ENCODE measurements at places on chromosomes 4 and X.
A peak's percentile ranks its signal among the peaks of the same experiment; 100 is the strongest.

- DNase-seq: no peak
Observed at GRCh38 chr4:13527981-13528820, 16.1 kb downstream of the NKX3-2 start.

DNA sequence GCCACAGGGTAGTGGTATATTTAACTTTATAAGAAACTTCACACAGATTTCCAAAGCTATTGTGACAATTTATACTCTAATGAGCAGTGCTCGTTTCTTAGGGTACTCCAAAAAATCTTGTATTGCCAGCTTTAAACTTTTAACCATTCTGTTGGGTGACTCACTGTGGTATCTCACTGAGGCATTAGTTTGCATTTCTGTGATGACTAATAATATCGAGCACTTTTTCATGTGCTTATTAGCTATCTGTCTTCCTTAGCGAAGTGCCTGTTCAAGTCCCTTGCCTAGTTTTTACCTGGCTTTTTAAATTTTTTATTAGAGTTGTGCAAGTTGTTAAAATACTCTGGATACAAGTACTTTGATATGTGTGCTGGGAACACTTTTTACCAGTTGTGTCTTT lies 5.5 kb downstream of the PNMA3 start:
- DNase-seq: no peak

- no peak for DNase-seq
Observed at GRCh38 chrX:63657821-63658220, 127.2 kb downstream of the ARHGEF9 start.

DNA sequence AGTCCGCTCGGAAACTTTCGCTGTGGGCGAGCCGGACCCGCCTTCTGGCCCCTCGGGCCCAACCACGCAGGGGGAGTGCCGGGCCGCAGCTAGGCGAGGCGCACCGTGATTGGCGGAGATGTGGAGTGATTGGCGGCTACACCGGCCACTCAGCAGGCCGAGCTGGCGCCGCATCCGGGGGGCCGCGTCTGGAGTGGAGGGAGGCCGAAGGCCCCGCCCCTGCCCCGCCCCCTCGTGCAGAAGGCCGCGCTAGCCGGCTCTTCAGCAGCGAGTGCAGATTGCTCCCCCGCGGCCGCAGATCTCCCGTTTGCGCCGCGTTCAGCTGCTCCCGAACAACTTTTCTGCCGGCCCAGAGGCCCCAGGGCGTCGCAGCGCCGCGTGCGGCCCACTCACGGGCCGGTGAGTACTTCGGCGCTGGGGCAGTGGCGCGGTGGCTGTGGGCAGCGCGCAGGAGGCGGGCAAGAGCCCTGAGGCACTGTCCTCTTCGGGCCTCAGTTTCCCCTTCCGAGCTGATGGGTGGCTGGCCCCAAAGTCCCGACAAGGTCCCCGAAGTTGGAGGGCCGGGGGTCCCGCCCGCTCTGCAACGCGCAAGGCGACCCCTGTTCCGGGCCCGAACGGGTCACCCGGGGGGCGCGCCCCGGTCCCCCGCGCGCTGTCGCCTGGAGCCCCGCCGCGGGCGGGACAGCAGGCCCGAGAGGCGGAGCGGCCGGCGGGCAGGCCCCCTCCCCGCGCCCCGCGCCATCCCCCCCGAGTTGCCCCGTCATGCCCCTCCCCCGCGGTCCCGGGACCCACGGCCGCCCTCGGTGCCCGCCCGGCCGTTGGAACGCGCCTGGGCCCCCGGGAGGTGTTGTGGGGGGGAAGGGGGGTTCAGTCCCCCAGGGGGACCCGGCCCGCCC lies at the start of gene WFS1:
WFS1 (plus strand) TSS at position 235 of the 896 bp plus-strand sequence. CDS start 7,606 bp downstream, outside the sequence.
- DNase-seq: peak; percentile 98

- DNase-seq: no peak
Observed at GRCh38 chr4:21765810-21766407, 182.7 kb downstream of the KCNIP4 start.

DNA sequence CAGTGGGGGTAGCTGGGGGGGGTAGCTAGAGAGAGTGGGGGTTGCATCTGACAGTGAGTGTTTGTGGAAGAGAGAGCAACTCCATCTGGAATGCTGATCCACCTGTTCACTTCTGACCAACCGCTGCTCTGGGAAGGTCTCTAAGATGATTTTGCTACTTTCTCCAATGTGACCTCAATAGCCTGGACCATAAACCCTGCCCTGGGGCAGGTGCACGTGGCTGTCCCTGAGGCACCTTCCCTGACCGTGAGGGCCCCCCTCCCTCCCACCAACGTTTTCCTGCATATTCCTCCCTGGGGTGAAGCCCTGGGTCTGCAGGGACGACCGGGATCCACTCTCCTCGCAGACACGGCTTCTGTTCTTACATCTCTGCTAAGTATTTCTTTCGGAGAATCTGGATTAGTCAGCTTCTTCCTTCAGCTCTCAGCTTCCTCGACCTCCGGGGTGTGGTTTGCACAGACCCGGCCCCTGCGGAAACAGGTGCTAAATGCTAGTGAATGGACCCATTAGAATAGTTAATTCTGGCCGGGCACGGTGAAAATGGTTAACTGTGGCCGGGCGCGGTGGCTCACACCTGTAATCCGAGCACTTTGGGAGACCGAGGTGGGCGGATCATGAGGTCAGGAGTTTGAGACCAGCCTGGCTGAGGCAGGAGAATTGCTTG lies 21.4 kb upstream of the PLCXD1 start:
- DNase-seq: no peak

- DNase-seq: no peak
Observed at GRCh38 chr4:25065932-25066590, 35.3 kb upstream of the LGI2 start.

DNA sequence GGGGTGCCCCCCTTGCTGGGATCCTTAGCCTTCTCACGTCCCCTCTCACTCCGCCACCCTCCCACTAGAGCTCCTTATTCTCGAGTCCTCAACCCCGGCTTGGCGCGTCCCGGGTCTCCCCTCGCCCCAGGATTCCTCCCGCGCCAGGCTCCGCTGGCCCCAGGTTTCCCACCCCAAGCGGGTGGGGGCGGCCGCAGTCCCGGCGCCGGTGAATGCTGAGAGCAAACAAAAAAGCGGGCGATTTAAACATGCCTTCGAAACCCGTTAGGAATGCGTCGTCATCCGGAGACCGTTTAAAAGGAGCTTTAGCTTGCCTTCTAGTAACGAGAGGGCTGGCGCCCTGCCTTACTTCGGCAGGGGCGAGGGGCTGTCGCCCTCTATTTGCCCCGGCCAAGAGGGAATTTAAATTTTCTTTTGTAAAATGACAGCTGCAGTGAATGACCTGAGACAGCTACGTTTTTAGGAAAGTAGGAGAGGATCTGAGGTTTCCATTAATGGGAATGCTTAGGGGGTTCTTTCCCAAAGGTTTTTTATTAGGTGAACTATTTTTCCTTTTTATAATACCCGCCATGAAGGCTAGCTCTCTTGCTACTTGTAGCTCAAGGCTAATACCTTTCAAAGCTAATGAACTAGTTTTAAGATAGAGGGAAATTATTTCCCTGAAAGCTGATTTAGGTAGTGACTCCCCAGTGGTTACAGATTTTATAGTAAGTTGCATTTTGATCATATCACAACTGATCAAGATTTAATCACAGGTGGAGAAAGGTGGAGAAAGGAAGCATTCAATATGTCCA lies 3.1 kb downstream of the JADE1 start:
- no peak for DNase-seq

- no peak for DNase-seq
Observed at GRCh38 chr4:37836838-37837440, 10.5 kb downstream of the PGM2 start.

GRCh38 chr4:168879188-168879587 lies 130.9 kb downstream of the CBR4 start:
- DNase-seq: no peak

- DNase-seq: no peak
Observed at GRCh38 chrX:51440365-51440764, 56.0 kb downstream of the NUDT11 start.

GRCh38 chrX:72005046-72005445 lies 94.4 kb downstream of the NHSL2 start:
- no peak for DNase-seq

DNA sequence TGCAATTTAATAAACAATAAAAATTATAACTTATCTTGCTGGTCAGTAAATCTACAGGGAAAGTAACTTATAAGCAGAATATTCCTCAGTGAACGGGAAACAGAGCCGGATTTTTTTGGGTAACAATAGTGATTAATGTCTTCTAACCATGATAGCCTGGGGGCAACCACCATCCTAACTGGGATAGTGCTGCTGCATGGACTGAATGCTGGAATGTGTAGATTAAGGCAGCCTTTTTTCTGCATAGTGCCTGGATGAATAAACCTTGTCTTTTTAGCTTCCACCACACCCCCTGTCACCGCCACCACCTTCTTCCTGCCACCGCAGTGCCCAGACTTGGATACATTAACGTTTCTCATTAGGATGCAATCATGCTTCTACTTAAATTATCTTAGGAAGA lies 83.6 kb upstream of the LNX1 start:
- DNase-seq: no peak

DNA sequence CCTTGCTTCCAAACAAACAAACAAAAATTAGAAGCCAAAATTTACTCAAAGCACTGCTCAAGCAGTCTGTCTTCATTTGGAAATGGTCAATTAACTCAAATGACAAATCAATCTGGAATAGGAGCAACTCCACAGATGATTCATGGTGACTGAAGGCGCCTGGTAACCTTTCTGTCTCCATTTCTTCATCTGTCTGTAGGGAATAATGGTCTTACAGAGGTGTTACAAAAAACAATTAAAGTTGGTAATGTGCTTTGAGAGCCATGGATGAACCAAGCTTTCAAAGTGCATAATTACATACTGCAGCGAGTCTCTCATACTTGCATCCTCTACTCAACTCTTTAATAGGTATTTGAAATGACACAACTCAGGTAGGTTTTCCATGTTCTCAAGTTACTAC lies 38.3 kb upstream of the STAG2 start:
- DNase-seq: no peak

DNA sequence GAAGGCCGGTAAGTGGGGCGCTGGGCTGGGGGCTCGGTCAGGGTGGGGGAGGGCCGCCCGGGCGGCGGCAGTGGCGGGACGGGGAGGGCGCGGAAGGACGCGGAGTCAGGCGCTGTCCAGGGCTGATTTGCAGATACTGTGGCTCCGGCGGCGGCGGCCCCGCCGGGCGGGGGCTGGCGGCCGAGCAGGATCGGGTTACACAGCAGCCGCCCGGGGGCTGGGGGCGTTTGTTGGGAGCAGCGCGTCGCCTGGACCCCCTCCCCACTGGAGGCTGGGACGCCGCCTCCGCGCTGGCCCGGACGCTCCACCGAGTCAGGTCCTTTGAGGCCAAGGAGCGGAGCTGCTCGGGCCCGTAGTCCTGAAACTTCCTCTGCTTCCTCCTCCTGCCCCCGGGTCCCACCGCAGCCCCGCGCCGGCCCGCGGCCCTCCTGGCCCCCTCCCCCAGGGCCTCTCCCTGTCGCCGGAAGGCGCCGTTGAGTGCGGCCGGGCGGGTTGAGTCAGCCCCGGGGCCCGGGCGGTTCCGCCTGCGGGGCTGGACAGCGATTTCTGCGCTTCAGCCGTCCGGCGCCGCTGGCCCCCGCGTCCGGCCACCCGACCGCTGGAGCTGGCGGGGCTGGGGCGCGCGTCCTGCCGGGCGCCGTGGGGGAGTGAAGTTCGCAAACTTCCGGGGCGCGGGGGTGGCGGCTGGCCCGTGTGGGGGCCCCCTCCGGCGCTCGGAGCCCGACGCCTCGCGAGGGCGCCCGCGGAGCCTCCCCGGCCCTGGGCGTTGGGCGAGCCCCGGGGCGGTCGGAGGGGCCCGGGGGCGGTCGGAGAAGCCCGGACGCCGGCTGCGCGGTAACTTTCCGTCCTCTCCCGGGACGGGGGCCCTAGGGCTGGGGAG lies 746 bp downstream of the REST start:
- DNase-seq: peak; percentile 49

DNA sequence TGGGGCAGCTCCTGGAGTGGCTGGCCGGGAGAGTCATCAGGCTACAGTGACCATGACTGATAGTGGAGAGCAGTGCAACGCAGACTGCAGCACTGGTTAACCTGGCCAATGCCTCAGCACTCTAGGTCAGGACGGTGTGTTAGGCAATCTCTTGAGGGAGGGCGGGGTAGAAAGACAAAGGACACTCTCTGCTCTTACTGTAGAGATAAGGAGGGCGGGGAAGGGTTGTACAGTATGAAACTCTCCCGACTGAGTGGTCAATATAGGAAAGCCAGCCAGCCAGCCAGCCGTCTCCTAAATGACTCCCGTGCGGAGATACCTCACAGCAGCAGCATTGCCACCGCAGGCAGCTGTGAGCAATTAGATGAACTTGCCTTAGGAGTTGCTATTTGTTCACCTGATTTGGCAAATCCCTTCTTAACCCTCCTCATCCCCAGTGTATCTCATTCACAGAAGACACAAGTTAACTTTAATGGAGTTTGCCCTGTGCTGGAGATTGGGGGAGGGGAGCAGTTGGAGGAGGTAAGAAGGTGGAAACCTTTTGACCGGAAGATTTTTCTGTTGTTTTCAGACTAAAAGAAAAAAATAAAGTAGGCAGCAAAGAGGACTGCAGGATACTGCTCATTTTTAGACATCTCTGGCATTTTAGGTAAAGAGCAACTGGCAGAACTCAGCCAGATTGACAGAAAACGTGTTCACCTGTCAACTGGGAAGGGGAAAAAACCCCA lies 330.5 kb downstream of the HNRNPD start:
- no peak for DNase-seq

DNA sequence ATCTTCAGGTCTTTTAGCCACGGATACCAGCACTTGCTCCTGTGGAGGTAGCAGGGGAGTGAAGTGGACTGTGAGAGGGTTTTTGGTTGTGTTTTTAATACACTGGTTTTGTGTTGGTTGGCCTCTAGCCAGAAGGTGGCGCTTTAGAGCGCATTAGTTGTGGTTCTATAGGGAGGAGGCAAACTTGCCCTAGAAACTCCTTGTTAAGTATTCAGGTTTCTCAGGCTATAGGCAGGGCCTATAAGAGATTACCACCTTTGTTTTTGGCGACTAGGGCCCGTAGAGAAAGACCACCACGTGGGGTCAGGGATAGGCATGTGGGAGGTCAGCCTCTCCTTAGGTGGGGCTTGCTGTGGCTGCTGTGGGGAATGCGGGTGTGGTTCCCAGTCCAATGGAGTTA lies 221.6 kb upstream of the SPANXN4 start:
- DNase-seq: no peak

DNA sequence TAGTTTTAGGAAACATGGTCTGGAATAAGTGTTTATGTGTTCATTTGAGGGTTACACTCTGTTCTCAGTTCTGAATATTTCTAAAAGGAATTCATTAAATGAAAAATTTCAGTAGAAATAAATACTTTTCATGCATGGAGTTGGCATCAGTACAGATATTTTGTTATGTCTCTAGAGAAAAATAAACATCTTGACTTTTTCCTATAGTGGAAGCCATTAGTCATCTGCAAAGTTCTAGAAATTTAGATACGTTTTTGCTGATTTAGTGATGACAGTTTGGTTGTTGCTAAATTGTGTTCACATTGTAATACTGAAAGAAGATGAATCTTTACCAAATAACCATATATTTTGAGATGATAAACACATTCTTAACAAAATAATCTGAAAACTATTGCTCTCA lies 268.2 kb upstream of the TEX13A start:
- no peak for DNase-seq

GRCh38 chrX:111129921-111130320 lies 33.9 kb downstream of the PAK3 start:
- DNase-seq: no peak

GRCh38 chr4:187175197-187175596 lies 451.5 kb upstream of the FAT1 start:
- DNase-seq: no peak

Data from stimulated activated CD4-positive, alpha-beta T cell treated with anti-CD3 and anti-CD28 coated beads, Interleukin-1b, Interleukin-23, amount 100 ng/mL, for 24 hours (primary cell).